ENCODE measurements at places on chromosomes 4 and X.

DNA sequence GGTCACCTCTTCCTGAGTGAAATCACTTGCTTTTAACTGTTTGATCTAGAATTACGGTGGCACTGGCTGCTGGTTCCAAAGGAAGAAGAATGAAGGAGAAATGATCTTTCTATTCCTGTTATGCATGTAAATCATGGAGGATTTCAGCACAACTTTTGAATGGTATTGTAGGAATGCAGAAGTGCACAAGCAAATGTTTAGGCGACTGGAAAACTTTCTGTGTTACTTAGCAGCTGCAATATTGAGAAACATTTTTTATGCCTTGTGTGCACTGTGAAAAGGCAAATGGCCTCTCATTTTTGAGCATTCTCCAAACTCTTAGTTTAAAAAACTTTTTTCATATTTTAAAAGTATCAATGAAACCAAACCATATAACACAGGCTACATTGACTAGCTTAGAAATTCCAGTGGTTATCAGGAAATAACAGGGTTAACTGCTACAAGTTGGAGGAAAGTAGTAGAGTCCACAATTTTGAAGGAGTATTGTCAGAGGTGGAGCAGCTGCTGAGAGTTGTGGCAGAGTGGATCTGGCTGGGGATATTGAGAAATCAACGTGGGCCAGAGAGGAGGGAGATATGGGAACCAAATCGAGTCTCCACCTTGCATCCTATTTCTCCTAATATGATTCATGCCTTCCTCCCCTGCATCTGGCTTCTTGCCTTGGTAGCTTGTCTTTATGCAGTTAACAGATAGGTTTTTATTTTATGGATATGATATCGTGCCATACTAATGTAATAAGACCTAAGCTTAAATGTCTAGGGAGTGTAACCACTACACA, 32.0 kb upstream of the FHL1 start:
- peak; percentile 17 for DNase-seq

- DNase-seq = peak; percentile 42
Measured at GRCh38 chr4:147610686-147611085, 6.5 kb upstream of the TMEM184C start.

GRCh38 chr4:74838746-74839370, 44.5 kb upstream of the BTC start:
- peak; percentile 27 for DNase-seq

GRCh38 chr4:21476757-21477156, 471.8 kb downstream of the KCNIP4 start:
- DNase-seq = peak; percentile 1

DNA sequence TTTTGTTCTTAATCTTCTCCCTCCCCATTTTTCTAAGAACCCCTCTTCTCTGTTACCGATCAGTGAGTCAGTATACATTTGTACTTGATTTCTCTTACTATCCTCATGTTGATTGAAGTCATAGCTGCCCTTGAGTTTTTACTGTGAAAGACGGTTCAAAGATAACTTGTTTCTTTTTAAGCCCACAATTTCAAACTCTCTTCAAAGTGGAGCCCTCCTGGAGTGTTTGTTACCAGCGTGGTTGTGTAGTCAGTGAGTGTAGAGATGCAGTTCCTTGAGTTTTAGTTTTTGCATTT, 7.9 kb downstream of the PPP1R3F start:
- no peak for DNase-seq

DNA sequence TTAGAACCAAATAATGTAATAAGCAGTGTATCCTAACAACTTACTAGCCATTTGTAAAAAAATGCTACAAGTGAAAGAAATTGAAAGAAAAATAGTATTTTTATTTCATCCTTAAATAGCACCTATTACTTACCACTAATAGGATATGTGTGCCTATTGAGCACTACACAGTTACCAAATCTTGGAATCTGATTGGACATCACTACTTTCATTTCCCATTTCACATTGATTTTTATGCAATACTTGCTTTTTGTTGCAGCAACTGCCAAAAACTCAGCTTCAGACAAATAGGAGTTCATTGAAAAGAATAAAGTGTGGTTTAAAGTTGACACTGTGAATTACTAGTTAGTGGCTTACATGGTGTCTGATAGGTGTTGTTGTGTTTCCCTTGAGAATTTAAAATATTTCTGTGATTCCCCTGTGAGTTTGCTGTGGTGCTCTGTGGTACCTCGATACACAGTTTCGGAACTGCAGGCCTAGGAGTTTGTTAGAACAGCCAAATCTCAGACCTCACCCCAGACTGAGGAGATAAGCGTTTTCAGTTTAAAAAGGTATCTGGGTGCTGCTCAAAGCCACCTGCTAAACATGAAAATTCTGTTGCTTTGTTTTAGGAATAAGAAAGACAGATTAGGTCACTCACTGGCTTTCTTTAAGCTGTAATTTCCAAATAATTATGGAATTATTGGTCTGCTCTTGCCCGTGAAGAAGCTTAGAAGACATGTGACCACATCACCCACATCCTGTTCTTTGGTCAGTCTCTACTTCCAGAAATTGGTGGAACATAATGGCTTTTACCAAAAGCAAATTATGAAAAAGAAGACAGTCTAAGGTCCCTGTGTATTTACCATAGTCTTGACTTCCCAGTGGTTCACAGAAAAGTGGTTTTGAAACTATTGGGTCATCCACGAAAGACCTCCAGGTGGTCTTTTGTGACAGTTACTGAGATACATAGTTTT, 97.8 kb downstream of the SYTL5 start:
- DNase-seq = no peak

GRCh38 chr4:123200051-123200940, 196.3 kb upstream of the SPRY1 start:
- no peak for DNase-seq

DNA sequence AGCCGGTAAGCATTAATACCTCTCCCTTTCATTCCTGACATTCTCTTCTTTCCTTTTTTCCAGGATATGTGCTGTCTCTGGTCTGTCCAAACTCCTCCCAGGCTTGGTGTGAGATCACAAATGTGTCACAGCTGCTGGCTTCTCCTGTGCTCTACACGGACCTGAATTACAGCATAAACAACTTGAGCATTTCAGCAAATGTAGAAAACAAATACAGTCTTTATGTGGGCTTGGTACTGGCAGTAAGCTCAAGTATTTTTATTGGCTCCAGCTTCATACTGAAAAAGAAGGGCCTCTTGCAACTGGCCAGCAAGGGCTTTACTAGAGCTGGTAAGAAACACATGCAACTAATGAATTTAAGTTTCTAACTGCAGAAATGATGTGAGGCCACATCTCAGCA, 8.4 kb downstream of the NIPAL1 start:
- DNase-seq = peak; percentile 49

DNA sequence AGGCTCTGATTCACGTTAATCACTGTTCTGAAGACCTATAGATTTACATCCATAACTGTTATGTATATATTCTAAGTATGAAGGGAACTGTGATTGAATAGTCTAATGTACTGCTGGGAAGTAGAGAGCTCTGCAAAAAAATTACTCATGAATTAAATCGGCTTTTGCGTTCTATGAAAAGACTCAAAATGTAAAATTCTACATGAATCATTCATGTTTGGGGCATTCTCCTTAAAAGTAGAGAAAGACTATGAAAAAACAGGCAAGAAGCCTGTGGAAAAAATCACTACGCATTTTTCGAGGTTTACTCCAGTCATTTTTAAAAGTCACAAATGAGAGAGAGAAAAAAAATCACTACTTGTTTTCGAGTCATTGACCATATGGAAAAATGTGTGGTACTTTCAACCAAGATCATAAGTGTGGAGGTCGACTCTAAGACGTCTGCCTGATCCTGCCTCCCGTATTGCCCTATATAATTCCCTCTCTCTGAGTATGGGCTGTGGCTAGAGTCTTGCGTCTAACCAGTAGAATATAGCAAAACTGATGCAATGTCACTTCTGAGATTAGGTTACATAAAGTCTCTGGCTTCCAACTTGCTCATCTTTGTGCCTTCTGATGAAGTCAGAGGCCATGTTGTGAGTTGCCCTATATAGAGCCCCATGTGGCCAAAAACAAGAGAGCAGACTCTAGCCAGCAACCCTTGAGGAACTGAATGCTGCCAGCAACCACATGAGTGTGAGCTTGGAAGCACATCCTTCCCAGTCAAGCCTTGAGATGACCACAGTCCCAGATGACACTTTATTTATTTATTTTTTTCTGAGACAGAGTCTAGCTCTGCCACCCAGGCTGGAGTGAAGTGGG, 32.1 kb upstream of the VEGFD start:
- DNase-seq = no peak

GRCh38 chrX:72685810-72686456, 28.2 kb downstream of the PHKA1 start:
- DNase-seq = peak; percentile 6

- no peak for DNase-seq
Measured at GRCh38 chr4:11408233-11408967, 20.3 kb downstream of the HS3ST1 start.

- DNase-seq = no peak
Measured at GRCh38 chr4:95421869-95422268, 126.9 kb downstream of the UNC5C start.

GRCh38 chr4:85028910-85029309, 62.4 kb upstream of the WDFY3 start:
- DNase-seq = peak; percentile 46

All from EH (cell line).